Stimulated activated CD4-positive, alpha-beta T cell treated with anti-CD3 and anti-CD28 coated beads, Interleukin-4, amount 100 ng/mL, for 1 hour (primary cell): ENCODE measurements at places on chromosomes 5 and 9.
A peak's percentile ranks its signal among the peaks of the same experiment; 100 is the strongest.

DNA sequence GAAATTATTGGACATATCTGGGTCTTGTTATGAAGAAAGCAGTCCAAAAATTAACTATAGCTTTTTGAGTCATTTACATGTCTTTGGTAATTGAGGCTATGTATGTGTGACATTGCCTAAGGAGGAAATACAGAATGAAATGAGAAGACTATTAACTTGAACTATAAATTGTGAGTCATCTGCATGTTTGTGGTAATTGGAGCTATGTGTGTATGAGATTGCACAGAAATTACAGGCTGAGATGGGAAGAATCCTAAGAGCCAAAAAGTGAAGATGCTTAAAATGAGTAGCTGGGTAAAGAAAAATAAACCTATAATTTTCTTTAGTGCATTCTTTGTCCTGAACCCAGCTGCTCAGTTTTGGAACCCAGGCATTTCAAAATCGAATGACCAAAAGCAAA, 747.6 kb upstream of the EDIL3 start:
- DNase-seq, result no peak

DNA sequence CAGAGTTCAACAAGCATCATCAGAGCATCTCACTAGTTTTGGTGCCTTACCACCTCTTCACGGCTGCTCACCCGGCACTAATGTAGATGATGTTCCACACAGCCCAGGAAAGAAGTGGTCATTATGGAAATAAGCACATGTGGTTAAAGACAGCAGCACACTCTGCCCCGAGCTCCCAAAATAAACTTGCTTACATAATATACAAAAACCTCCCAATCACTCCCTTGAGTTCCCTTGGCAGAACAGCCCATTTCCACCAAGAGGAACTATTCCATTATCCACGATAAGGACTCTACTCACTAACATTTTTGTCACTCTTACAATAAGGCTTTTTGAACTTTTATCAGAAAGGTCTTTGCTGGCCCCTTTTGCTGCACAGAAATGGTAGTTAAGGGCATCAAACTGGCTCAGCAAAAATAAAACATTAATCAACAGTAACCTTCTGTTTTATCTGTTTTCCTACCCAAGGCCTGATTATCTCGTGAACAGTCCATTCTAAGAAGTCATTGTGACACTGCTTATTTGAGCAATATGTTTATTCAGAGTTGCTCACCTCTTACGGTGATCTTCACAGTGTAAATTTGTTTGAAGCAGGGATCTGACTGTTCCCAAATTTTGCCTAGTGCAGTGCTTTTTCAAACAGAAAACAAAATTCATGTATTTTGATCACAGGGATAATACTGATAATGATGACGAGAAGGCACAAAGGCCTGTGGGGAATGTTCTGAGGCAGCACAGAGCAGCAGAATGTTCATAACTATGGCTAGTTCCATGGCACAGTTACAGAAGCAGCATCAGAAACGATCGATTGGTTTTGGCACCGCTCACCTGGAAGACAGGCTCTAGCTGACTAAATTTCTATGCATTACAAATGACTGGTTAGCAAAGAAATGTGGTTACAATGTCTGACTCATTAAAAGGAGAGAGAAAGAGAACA, 399.8 kb upstream of the PIK3R1 start:
- DNase-seq, result no peak

- DNase-seq, result no peak
Observed at GRCh38 chr5:68662804-68663307, 431.0 kb upstream of the SLC30A5 start.

DNA sequence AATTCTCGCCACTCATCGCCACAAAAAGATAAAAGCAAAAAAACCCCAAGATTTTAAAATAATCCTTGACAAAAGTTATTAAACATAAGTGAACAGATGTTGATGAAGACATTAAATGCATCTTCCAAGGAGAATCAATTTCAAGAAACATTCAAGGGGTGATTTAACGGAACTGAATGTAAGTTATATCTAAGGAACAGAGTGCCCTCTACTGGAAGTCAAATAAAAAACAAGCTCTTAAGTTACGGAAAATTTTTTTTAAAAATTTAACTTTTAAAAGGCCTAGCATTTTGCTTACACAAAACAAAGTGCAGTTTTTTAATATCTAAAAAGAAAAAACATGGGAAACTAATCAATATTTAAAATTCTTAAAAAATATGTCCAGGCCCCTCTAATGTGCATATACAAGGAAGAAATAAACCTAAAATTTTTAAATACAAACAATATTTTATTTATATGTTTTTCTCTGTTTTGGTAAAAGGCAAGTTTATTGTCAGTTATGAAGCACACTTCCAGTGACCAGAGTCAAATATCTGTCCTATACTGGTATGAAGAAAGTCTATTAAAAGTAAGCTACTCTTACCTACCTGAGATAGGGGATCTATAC, 28.0 kb downstream of the TEX10 start:
- no peak for DNase-seq

DNA sequence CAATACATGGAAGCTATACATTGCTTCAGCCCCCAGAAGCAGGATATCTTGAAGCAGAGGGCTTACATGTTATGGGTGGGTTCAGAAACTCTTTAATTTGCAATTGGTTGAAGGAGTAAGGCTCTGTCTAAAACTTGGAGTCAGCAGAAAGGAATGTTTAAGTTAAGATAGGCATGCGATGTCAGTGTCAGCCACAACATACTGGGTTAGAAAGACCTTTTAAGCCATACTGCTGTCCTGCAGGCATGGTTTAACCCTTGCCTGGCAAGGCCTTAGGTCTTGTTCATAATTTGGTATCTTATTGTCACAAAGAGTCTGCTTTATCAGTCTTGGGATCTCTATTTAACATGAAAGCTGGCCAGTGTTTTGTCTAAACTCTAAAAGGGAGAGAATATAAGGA, 1619.6 kb upstream of the WWC1 start:
- no peak for DNase-seq

DNA sequence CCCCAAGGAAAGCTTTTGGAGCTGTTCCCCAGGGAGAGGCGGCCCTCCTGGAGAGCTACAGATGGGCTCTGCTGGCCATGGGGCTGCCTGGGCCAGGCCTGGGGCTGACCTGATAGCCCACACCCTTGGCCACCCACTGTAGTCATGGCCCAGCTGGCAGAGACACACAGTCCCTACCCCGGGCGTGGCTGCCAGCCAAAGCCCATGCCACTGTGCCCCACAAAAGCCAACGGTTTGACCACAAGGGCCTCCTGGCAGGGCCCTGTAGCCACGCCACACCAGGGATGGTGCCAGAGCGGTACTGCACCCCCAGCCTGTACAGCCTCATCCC, 15.2 kb downstream of the NACC2 start:
- DNase-seq, result no peak

DNA sequence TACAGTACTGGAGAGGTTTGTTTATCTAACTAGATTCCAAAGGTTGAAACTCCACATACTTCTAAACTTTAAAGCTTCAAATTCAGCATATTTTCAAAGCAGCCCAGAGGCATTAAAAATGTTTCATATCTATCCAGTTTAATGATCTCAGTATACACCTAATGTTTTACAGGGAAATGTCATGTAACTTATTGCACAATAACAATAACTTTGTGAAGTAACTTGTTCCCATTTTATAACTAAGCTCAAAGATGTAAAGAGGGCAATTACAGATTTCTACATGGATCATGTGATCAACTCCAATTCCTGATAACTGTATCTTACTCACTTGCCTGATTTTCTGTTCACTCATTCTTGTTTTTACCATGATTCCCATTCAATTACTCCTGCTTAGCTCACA, 610.0 kb downstream of the TAF11L14 start:
- DNase-seq, result no peak

DNA sequence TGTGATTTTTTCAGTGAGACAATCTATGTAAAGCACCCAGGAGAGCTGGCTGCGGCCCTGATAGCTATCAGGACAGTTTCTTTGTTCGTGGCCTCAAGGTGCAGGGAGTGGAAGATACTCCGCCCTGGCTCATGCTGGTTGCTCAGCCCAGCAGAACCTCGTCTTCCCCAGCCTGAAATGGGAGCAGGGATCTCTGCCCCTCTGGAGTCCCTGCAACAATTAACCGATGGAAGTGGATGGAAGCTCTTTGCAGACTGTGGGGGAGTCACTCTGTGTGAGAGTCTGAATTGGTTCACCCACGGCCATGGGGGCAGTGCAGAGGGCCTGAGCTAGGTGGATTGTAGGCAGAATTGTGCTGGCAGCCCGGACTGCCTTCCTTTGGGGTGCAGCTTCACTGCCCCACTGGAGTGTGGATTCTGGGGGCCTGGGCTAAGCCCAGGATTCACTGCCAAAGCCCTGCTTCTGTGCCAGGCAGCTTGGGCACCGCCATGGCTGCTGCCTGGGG, 2.8 kb downstream of the AIF1L start:
- no peak for DNase-seq

DNA sequence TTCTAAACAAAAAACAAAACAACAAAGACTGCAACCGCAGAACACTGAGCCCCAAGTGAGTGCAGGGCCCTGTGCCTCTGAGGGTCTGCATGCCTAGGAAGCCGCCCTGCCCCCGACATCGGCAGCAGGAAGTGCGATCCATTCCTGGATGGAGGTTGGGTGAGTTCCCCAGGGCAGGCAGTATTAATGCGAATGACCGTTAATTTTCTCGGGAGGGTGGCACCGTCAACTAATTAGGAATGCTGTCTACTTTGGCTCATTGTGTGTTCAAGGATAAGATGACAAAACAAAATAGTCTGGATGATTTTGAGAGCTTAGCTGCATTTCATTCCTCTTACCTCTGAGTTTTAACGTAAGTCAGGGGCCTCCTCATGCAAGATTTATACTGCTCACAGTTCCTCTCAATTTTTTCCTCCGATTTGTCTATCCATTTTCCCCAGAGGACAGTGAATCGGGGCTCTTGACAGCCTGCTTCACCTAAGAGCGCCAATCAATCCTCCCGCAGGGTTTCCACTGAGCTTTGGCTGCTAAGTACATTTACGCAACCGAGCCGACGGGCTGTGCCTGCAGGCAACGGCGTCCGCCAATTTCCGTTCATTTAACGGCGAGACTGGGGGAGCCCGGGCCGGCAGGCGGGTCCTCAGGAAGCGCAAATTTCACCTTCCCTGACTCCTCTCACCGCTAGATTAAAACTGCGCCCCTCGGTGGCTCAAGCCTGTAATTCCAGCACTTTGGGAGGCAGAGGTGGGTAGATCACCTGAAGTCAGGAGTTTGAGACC, 2.9 kb upstream of the NXNL2 start:
- peak; percentile 6 for DNase-seq

- no peak for DNase-seq
Observed at GRCh38 chr5:98639274-98639673, 134.2 kb upstream of the RGMB start.

- no peak for DNase-seq
Observed at GRCh38 chr9:81999806-82000205, 11.2 kb downstream of the SPATA31D1 start.

DNA sequence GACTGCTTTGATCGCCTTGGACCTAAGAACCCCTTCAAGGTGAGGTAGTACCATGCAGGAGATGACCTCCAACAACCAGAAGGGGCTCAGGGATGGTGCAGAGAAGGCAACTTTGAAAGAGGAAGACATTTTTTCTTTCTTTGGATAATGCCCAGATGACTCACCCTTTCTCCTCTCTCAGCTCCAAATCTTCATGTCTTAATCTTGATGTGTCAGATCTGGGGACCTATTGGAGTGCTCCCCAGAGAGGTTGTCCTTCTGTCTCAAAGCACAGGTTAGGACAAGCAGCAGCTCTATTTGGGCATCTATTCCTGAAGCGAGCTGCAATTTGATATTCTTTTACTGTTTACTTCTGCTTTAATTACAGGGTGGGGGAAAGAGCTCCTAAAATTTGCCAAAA, 229.9 kb upstream of the MAP3K1 start:
- DNase-seq, result no peak

GRCh38 chr9:4657426-4658159, 4.5 kb upstream of the PLPP6 start:
- DNase-seq, result no peak

- no peak for DNase-seq
Observed at GRCh38 chr5:15796557-15796956, 296.6 kb downstream of the FBXL7 start.

- DNase-seq, result no peak
Observed at GRCh38 chr9:111983484-111983908, 86.9 kb downstream of the UGCG start.

GRCh38 chr9:36597412-36598178, 24.9 kb downstream of the MELK start:
- no peak for DNase-seq

DNA sequence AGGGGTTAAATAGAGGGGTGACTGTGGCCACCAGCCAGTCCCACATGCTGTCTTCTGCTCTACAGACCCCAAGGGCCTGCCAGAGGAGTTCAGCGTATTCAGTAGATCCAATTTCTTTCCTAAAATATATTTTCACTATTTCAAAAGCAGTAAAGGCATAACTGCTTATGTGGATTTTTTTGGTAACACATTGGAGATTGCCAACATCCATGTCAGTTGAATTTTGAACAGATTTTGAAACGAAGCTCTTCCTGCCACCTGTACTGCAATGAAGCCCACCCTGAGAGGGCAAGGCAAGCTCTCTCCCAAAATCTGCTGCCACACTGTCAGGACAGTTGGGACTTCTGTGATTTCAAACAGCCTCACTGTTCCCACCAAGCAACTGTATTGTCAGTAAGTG, 37.1 kb upstream of the SARDH start:
- DNase-seq, result no peak

GRCh38 chr5:157799578-157799977, 56.1 kb downstream of the LSM11 start:
- no peak for DNase-seq
